ENCODE measurements at places on chromosomes 7 and 10. TPM values are rescaled to one million over a fixed set of nuclear protein-coding genes. Genes with fewer than 3 reads are reported as not detected.

The SVOPL gene
- total RNA-seq, result 0.78 TPM

The HSPA12A gene
- total RNA-seq, result 17.3 TPM

The PON1 gene
- not detected for total RNA-seq

The OGDHL gene
- total RNA-seq, result 4.2 TPM

The ABCC2 gene
- 0.16 TPM for total RNA-seq

The HYAL4 gene
- total RNA-seq, result not detected

The ACHE gene
- 16.1 TPM for total RNA-seq

The CNTNAP2 gene
- total RNA-seq, result 37.3 TPM

The TLL2 gene
- 0.78 TPM for total RNA-seq

The SLC13A1 gene
- not detected for total RNA-seq

The OSBPL3 gene
- total RNA-seq, result 7.3 TPM

The MALRD1 gene
- 3.6 TPM for total RNA-seq

The FAM149B1 gene
- 30.1 TPM for total RNA-seq

The WEE2 gene
- total RNA-seq, result 0.16 TPM

The TFR2 gene
- 5.3 TPM for total RNA-seq

The AKR1E2 gene
- total RNA-seq, result 49.0 TPM

The NAT16 gene
- 1.2 TPM for total RNA-seq

All from occipital lobe (tissue), 3 donors.